Stimulated activated CD4-positive, alpha-beta T cell treated with anti-CD3 and anti-CD28 coated beads, Interleukin-2, amount 100 ng/mL, for 24 hours (primary cell): ENCODE measurements at places on chromosomes 7 and 10.

GRCh38 chr7:8592167-8592566 lies 158.8 kb downstream of the NXPH1 start:
- DNase-seq: no peak

DNA sequence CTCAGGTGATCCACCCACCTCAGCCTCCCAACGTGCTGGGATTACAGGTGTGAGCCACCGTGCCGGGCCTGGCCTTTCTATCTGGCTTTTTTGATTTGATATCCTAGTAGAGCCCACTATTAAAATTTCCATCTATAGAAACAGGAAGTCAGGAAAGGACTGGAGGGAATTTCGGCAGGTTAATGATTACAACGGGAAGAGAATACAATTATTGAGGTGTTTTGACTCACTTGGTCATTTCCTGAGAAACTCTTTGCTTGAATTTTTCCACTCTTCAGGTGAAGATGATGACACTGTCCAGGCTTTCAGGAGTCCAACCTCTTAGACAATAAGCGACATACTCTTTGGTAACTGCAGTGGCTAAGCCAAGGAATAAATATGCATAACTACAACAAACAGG lies 1.1 kb upstream of the MKLN1 start:
- DNase-seq: no peak

- no peak for DNase-seq
These were observed 9.9 kb downstream of the VIM start for GRCh38 chr10:17237915-17238444.

- no peak for DNase-seq
These were observed 34.6 kb downstream of the PLXNA4 start for GRCh38 chr7:132541656-132542055.

DNA sequence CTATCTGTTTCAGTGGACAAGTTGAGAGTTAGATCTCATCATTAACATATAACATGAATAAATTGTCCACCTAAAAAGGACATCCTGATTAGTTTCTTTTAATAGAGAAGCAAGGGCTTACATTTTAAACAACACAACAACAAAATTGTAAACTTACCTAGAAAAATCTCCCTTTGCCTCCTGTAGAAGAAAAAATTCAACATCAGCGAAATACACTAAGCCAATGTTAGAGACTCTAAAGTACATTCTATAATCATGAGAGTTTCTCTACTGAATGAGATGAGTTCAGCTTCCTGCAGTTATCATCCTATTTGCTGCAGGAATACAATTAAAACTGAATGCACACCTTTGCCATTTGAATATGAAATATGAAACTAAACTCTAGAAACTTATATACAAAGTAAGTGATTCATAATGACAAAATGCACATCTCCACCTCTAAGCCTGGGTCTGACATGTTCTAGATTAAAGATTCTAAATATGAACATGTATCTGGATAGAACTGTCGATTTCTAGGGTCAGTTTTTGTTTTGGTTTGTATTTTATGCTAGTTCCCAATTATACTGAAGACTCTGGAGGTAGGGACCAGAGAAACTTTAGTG lies 174.8 kb downstream of the PRPF18 start:
- DNase-seq: no peak

- DNase-seq: no peak
These were observed 512.0 kb downstream of the PTPRN2 start for GRCh38 chr7:158075633-158076001.

DNA sequence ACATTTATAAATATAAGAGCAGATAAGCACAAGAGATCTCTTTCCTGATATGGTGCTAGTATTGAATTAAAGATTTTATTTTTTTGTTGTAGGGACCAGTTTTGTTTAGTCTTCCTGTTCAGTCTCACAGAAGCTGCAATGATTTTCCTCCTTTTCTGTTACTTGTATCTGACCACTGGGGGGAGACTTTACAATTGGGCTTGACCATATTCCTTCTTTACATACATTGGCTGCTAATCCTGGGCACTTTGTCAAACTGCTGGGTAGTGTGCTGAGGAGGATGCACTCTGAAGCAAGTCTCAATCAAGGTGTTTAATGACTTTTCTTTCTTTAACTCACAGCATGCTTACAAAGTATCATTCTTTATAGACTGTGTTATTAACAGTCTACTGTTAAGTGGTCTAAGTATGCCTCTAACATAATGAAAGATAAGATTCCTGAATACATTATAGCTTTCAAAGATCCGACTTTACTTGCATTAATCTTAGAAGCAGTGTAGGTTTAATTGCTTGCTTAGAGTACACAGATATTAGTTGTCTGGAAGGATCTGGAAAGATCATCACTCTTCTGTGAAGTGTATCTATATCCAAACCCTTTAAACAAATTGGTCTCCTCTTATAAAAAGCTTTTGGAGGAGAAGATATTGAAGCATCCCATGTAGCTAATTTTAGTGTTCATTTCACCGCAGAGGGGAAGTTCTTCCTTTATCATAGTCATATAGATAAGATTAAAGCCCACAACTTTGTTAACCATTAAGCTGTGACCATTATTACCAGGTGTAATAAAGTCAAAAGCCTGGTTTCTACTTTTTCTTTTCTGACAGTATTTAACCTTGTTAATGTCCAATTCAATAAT lies 3.1 kb downstream of the PALS2 start:
- DNase-seq: no peak

GRCh38 chr10:132504501-132505272 lies 32.9 kb upstream of the INPP5A start:
- DNase-seq: no peak

DNA sequence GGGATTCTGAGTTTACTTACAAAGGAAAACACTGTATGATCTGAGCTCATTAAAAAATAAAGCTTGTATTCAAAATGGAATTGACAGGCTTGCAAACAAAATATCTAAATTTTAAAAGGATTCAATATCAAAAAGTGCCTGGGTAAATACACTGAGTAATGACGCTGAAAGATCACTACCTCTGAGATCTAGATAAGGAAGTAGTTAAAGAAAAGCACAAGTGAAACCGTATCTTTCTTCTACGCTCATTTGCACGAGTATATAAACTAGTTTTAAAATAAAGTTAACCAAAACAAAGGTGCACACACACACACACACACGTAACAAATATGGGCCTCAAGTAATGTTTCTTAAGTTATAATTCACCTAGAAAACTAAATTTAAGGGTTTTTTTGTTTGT lies 93.4 kb downstream of the SNX13 start:
- no peak for DNase-seq

- DNase-seq: no peak
These were observed 210.6 kb downstream of the ZNF365 start for GRCh38 chr10:62584731-62585130.

- no peak for DNase-seq
These were observed 80.8 kb downstream of the PHYHIPL start for GRCh38 chr10:59257224-59257623.

DNA sequence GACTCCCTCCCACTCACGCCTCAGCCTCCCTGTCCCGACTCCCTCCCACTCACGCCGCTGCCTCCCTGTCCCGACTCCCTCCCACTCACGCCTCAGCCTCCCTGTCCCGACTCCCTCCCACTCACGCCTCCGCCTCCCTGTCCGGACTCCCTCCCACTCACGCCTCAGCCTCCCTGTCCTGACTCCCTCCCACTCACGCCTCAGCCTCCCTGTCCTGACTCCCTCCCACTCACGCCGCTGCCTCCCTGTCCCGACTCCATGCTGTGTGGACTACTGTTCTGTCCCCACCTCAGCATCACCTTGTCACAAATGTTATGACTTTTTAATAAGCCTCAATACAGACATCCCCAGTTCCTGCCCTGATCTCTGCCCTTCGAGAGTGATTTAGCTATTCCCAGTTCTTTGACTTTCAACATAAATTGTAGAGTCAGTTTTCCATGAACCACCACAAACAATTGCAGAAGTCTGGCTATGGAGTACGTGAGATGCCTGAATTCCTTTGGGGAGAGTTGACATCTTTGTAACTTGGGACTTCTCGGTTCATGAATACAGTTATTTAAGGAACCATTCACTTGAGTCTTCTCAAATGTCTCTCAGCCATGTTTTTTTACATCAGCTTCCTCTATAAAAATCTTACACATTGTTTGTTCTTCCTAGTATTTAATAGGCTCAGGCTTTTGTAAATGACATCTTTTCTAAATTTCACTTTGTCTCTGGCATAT lies 71.9 kb downstream of the FOXL3 start:
- no peak for DNase-seq

DNA sequence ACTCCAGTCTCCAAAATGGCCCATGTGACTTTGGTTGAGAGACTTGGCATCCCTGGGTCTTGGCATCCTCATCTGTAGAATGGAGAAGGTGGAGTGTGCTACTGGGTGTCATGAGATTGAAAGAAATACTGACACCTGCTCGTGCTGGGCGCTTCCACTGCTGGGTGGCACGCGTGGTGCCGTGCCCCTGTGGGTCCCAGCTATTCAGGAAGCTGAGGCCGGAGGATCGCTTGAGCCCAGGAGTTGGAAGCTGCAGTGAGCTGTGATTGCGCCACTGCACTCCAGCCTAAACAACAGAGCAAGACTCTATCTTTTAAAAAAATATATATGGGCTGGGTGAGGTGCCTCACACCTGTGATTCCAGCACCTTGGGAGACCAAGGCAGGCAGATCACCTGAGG lies 53.1 kb downstream of the NPTX2 start:
- DNase-seq: no peak

- no peak for DNase-seq
These were observed 85.4 kb downstream of the CDK14 start for GRCh38 chr7:90681336-90682022.

GRCh38 chr10:14653271-14654161 lies 121.2 kb downstream of the FAM107B start:
- no peak for DNase-seq

GRCh38 chr10:63528084-63528744 lies 7.0 kb downstream of the REEP3 start:
- DNase-seq: no peak

DNA sequence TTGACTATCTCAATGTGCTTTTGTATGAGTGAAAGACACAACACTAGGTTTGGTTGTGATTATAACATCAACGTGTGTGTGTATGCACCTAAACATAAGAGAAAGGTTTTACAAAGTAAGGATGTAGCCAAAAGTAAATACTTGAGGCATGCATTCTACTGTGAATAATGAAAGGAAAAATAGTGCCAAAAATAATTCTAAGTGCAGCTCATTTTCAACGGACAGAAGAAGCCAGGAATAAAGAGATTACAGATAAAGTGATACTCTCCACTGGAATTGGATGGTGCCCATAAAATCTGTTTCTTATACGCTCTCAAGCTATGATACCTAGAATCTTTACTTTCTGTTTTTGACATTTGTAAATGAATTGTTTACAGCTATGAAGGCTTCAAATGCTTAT lies 135.0 kb upstream of the TMEM72 start:
- DNase-seq: no peak

DNA sequence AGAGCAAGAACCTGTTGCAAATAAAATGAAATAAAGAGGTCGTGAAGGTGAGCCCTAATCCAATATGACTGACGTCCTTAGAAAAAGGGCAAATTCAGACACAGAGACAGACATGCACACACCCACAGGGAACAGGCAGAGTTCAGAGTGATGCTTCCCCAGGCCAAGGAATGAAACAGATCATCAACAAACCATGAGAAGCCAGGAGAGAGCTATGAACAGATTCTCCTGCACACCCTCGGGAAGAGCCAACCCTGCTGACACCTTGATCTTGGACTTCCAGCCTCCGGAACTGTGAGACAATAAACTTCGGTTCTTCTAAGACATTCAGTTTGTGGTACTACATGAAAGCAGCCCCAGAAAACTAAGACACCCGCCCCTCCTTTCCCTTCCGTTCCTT lies 290.4 kb upstream of the KLF6 start:
- no peak for DNase-seq

GRCh38 chr10:70935125-70935625 lies 46.8 kb upstream of the PCBD1 start:
- no peak for DNase-seq

DNA sequence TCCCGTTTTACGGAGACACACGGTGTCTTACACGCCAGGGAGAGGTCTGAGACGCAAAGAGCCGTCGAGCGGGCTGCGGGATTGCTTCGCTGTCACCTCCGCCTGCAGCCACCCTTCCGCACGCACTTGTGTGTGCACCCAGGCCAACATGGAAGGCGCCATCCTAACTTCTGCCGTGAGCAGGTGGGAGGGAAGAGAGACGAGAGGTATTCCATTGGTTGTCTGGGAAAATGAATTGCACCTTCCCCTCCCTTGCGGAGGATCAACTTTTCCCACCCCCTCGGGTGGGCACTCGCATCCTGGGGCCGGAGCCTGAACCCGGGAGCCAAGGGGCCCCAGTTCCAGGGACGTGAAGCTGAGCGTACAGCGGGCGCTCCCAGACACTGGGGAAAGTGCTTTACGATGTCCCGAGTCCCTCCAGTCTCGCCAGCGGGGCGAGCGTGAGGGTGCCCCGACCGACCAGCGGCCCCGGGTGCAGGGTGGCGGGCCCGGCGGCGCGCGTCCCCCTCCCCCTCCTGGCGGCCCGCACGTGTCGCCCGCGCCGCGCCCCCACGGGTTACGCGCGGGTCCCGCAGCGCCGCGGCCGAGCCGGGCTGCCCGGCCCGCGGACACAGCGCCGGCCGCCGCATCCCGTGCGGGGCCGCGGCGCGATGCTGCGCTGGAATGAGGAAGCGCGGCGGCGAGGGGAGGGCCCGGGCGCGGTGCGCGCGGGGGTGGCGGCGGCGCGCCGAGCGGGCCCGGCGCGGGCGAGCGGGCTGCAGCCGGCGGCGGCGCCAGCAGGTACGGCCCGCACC lies 984 bp upstream of the IKZF1 start:
- no peak for DNase-seq

DNA sequence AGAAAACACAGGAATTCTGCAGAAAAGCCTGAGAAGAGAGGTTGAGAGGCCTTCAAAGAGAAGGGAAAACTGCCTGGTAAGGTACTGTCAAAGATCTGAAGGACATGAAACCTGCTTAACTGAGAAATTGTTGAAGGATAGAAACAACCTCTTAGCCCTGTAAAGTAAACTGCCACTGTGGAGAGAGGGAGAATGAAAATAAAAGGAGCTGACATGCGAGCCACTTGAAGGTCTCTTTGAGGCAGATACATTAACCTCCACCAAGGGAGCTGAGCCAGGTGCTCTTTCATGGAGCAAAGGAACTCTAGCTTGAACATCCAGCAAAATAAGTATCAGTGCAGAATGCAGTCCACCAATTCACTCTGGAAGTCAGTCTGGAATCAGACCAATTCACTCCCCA lies 108.8 kb upstream of the FEZF1 start:
- DNase-seq: no peak

DNA sequence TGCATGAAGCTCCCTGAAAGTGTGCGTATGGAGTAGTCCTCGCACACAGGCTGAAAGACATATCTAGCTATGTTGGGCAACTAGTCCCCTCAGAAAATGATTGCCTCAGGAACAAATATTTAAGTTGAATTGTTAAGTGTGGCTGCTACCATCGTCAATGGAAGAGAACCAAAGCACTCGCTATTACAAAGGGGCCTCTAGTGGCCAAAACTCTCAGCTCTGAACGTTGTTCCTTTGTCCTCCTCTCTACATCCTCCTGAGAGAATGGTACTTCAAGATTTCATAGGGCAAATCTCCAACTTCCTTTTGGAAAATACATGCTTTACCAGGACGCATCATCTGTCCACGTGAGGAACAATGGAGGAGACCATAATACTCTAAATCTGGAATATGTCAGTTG lies 209.9 kb downstream of the NRG3 start:
- DNase-seq: no peak
